ENCODE measurements at places on chromosomes 1 and 21.

DNA sequence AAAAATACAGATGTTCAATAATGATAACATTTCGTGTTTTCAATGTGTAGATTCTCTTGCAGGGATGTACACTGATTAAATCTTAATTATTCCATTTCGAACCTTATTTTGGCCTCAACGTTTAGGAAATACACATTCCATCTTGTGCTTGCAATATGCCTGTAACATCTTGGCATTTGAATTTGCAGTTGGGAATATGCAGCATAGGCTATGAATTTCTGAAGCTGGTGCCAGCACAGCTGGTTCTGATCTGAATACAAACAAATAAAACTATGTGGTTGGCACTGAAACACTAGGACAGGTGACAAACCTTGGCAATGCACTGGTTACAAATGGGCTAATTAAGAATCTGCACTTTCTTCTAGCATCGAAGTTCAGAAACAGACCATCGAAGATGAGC, 108.4 kb downstream of the ERG start:
- DNase-seq = no peak

DNA sequence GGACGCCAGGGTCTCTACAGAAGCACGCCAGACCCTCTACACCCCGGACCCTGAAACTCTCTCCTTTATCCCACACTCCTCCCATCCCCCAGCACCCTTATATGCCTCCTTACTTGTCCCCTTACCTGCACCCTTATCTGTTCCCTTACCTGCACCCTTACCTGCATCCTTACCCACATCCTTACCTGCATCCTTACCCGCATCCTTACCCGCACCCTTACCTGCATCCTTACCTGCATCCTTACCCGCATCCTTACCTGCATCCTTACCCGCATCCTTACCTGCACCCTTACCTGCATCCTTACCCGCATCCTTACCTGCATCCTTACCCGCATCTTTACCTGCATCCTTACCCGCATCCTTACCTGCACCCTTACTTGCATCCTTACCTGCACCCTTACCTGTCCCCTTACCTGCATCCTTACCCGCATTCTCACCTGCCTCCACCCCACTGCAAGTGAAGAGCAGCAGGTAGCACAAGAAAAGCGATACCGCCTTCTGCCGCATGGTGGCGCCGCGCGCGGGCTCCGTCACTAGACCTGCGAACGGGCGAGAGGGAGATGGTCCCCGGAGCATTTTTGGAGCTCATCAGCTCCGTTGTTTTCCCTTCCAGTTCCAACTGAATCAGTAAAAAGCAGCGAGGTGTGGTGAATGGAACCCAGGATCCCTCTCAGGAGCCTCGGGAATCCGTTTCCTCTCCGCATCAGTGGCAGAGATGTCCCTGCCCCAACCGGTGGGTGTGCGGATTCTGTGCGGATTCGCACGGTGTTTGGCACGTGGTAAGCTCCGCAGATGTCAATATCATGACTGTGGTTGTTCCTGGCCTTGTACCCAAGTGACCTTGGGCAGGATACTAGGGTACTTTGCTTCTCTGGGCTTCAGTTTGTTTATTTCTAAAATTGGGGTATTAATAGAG, 2.9 kb downstream of the IFI6 start:
- no peak for DNase-seq

DNA sequence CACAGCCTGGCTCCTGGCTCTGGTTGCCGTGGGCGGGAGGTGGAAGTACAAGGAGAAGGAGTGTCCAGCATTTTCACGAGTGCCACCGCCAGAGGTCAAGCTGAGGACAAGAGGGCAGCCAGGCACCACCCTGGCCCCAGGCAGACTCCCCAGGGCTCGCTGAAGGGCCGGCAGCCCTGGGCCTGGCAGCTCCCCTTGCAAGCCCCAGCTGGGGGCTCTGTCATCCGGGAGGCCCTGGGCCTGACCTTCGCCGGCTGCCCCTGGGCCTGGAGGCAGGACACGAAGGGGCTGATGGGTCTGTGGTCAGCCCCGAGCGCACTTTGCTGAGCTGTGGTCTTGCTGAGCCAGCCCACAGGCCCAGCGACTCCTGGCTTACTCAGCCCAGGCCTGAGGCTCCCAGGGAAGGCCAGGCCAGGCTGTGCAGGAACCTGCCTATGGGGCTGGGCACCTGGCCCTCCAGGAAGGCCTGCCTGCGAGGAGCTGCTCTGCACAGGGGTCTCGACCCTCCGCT, 74.8 kb downstream of the MORN1 start:
- no peak for DNase-seq

DNA sequence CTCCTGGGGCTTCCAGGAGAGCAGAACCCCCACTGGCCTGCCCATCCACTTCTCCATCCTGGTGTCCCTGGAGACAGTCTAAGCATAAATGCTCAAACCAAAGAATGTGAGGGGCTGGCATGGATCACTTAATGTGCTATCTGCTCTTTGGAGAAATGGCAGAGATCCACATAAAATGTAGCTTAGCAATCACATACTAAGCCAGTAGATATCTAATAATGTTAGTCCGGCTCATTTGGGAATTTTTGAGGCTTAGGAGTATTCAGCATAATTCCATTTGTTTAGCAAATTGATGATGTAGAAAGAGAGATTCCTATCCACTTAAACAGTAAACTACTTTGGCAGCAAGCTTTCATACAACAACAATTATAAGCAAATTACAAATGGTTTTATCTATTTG, 90.7 kb downstream of the TENT5C start:
- peak; percentile 53 for DNase-seq

DNA sequence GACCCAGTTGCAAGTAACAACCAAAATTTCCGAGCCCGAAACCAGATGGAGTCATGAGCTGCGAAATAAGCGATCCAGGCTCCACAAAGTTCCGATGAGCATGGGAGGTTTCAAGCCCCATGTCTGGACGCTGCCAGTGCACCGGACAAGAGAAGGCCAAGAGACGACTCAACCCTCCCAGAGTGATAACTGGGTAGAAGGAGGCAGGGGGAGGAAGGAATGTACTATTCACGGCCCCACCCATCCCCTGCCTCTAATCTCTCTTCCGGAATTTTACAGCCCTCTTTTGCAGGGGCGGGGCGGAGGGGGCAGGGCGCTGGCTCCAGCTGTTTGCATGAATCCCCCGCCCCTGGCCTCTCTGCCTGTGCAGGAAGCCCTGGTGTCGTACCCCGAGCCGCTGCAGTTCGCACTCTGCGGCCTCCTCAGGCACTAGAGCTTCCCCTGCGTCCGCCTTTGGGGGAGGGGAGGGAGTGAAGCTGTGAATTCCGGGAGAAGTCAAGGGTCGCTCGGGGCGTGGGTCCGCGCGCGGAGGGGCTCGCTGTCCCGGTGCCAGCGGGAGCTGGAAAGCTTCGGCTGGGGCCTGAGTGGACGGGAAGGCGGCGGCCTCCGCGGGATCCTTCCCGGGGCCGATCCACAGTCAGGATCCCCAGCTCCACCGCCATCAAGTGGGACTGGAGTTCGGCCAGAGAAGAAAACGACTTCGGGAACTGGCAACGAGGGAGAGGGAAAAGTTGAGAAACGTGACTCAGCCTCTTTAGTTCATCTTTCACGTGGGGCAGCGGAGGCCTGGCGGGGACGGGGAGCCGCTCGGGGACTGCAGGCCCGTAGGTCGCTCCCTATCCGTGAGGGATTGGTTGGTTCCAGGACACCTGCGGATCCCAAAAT, 6.3 kb upstream of the PTP4A2 start:
- peak; percentile 48 for DNase-seq

DNA sequence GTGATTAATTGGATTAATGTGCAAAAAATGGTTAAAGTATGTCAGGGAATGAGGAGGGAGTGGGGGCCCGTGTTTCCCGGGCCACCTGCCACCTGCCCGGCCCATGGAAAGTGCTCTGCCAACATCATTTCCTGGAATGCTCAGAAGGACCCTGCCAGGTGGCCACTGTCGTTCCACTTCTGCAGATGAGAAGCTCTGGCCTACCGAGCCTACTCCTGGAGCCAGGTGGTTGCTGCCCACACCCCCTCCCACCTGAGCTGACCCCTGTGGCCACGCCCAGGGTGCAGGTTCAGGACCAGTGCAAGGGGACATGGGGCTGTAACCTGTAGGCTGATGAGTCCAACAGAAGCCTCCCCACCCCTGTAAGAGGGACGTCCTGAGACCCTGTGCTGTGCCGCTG, 99.7 kb downstream of the PRDM16 start:
- DNase-seq = no peak

DNA sequence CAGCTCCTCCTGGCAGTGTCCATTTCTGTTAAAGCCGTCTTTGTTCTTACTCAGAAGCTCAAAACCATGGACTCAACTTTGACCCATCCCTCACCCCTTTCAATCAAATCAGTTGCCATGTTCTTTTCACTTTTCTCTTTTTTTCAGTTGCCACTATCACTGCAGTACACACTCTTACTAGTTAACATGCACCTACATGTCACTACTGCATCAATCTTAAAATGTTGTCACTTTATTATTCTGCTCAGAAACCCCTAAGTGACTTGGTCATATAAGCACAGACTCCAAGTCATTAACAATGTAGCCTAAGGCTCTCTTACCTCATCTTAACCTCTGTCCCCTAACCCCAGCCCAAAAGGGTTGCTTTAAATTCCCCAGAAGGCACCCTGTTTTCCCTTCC, 9.0 kb downstream of the ZNF697 start:
- no peak for DNase-seq

DNA sequence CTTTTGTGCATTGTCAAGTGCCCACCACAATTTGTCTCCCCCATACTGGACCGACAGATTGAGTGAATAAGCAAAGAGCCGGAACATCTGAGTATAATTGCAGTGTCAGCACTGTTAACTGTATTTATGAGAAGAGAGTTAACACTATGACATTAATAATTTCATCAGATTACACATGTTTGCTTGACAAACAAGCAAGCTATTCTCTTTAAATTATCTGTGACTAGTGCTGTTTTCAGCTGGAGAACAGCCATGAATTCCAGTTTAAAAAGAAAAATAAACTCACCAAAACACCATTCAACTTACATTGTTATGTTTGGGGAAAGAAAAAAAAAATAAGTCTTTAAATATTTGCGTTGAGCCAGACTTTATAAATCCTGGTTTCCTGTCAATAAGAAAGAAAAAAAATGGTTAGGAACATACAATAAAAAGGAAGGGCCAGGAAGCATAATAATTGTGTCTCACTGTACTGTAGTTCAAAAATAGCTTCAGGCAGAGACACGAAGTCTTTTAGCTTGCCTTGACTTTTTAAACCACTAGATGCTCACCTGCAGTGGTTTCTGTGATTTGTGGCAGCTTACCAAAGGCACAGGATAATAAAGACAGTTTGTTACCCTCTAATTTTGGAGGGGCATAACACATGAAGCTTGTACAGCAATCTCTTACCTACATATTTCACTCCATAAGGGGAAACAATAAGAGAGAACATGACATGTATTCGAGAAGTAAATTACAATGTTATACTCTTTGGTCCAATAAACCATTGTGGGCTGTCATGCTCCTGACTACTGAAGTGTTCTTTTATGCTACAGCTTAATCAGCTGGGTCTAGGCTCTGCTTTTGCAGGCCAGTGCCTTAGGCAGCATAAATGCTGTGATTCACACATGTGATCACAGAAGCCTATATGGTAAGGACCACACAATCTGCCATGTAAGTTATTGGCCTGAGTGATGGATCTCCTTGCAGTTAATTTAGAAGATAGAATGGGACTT, 302.0 kb upstream of the ADGRL2 start:
- DNase-seq = no peak

DNA sequence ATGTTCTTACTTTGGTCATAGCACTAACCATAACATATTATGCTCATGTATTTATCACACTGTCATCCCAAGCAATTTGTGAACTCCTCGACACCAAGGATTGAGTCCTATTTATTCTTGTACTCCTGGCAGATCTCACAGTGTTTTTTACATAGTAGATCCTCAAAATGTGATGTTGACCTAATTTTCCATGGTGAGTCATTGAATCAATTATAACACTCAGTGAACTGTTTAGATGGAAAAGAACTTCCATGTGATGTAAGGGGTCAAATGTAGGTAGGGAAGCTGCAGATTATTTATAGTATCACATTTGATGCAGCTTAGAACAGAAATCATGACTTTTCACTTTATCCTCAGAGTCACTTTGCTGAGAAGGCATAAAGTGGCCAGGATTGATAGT, 281.9 kb upstream of the ADAMTS5 start:
- DNase-seq = peak; percentile 3

GRCh38 chr1:153968000-153968363, 280 bp downstream of the CREB3L4 start:
- DNase-seq = no peak

DNA sequence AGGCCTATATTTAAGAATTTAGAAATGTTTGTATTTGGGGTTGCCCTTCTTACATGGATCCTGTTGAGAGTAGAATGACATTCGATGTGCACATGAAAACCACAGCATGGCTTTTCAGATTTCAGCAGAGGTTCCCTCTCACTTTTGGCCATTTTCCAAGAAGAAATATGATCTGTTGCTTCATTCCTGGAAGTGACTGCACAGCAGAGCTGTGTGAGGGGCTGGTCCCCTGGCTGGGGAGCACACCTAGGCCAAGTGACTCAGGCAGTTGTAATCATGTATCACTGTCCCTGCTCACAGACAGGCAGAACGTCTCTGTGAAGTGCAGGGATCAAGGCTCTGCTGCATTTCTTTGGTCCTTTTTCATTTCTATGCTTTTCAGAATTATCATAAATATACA, 32.3 kb downstream of the AGT start:
- DNase-seq = peak; percentile 20

- no peak for DNase-seq
Observed at GRCh38 chr1:97784661-97785060, 136.2 kb downstream of the DPYD start.

DNA sequence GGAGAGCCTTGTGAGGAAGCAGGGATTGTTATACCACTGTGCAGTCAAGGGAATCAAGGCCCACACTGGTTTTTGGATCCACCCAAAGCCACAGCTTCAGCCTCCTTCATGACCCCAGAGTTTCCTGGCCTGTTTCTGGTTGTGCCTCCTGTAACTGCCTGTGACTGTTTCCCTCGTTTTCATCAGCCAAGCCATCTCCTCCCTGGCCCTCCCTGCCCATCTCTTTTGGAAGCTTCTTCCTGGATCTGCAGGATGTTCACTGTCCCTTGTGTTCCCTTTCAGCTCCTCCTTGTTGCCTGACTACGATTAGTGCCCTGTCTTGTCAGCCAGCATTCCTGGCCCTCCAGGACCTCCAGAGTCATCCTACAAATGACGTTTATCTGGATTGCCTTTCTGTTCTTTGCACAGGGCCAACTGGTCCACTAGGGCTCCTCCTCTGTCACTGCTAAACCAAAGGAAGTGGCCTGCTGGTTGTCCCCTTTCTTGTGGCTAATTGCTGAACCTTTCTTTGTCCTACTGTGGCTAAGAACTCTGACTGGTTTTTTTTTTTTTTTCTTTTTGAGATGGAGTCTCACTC, 17.9 kb downstream of the SFT2D2 start:
- DNase-seq = no peak

GRCh38 chr1:39987869-39988268, 32.9 kb downstream of the MFSD2A start:
- DNase-seq = no peak

GRCh38 chr1:196306421-196306820, 301.8 kb downstream of the KCNT2 start:
- no peak for DNase-seq

GRCh38 chr1:38041936-38042834, 4.4 kb downstream of the POU3F1 start:
- no peak for DNase-seq

- DNase-seq = no peak
Observed at GRCh38 chr1:211628417-211628816, 47.0 kb downstream of the NEK2 start.

Data from AG04450 (cell line).